ENCODE measurements at places on chromosomes 7 and 10.

DNA sequence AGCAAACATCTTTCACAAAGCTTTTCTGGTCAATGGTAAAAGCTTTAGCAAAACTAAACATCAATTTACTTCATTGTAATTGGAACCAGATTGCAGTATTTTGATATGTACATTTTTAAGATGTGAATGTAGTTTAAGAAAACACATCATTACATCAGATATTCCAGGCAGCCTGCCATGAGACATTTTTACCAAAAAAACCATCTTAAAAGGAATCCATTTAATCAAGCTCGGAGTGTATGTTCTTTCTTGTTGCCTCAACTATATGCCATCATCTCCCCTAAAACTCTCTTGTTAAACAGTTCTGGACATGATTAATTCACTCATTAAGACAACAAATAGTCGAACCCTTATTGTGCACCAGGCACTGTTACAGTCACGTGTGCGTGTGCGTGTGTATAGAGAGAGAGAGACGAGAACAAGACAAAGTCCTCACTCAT lies 97.5 kb downstream of the UBE2H start:
- DNase-seq, result no peak

GRCh38 chr7:81367326-81367931 lies 402.4 kb downstream of the HGF start:
- DNase-seq, result no peak

- DNase-seq, result no peak
These were observed 113.7 kb downstream of the LHPP start for GRCh38 chr10:124575107-124576035.

- DNase-seq, result peak; percentile 28
These were observed 42.5 kb upstream of the TMEM213 start for GRCh38 chr7:138755331-138755747.

- DNase-seq, result no peak
These were observed 4.9 kb downstream of the CDC123 start for GRCh38 chr10:12200850-12201249.

GRCh38 chr10:84493951-84494848 lies 165.8 kb downstream of the CCSER2 start:
- no peak for DNase-seq

DNA sequence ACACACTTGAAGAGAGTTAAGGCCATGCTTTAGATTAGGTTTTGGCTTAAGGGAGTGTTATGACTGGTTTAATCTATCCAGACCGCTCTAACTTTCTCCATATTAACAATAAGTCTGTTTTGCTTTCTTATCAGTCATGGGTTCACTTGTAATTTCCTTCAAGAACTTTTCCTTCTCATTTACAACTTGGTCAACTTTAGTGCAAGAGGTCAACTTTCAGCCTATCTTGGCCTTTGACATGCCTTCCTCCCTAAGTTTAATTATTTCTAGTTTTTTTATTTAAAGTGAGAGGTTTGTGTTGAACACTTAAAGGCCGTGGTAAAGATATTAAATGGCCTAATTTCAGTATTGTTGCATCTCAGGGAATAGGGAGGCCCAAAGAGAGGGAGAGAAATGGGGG lies 75.6 kb downstream of the MKLN1 start:
- DNase-seq, result no peak

DNA sequence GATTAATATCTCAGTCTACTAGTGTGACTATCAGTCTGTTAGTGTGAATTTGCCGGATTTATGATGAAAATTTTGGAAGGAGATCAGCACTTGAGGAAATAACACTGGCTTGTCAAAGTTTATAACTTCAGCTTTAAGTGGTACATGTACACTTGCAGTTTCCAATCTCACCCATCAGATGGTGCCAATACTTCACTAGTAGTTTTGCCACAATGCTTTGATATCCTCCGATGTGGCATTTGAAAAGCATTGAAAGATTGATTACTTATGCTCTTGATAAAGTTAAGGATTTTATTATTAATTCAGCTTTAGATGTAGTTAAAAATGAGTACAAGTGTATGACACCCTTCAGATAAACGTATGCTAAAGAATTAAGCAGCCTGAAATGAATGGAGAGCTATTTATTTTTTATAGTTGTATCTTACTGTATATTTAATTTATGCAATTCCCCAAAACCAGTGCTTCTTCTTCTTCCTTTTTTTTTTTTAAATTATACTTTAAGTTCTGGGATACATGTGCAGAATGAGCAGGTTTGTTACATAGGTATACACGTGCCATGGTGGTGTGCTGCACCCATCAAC lies 98.2 kb downstream of the ANLN start:
- peak; percentile 83 for DNase-seq

- no peak for DNase-seq
These were observed 544.5 kb downstream of the CALN1 start for GRCh38 chr7:71867626-71868025.

DNA sequence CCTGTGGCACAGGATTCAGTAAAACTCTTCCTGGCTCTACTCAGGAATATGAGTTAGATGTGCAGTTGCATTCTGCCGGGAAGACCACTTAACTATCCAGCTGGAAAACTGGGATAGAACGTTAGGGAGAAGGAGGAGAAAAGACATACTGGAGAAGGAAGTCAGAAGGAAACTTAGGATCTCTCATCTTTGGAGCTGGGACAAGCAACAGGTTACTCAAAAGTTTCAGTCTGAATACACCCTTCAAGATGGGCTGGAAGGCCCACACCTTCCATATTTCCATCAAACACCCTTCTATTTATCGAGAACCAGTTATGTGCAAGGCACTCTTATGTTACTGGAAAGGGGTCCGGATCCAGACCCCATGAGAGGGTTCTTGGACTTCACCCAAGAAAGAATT lies 440.4 kb upstream of the NRP1 start:
- no peak for DNase-seq

- DNase-seq, result no peak
These were observed 36.3 kb downstream of the DRGX start for GRCh38 chr10:49359349-49360270.

GRCh38 chr7:31096877-31097258 lies 44.8 kb downstream of the ADCYAP1R1 start:
- no peak for DNase-seq

DNA sequence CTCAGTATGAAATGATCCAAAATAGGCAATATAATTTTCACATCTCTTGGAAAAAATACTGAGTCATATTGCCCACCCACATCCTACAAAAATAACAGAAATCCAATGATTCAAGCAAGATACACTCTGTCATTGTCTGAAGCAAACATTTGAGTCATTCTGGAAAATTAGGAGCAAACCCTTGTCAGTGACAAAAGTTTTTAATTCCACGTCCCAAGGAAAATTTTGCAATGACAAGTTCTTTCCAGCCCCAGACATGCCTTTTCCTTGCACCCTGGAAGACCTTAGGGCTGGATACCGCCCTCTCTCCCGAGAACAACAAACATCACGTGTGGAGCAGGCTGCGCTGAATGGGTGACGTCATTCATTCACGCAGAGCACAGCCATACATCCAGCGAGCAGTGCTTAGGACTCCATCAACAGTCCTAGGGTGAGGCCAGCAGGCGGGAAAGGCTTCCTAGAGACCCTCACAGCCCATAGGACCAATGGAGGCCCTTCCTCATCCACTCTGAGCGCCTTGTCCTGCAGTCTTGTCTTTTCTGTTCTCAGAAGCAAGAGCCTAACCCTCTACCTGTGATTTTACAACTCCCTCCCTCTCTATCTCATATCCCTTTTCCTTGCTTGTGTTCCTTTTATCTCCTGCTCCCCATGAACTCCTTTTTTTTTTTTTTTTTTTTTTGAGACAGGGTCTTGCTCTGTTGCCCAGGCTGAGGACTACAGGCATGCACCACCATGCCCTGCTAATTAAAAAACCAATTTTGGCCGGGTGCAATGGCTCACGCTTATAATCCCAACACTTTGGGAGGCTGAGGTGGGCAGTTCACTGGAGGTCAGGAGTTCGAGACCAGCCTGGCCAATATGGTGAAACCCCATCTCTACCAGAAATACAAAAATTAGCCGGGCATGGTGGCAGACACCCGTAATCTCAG lies 23.5 kb upstream of the KDM7A start:
- no peak for DNase-seq

DNA sequence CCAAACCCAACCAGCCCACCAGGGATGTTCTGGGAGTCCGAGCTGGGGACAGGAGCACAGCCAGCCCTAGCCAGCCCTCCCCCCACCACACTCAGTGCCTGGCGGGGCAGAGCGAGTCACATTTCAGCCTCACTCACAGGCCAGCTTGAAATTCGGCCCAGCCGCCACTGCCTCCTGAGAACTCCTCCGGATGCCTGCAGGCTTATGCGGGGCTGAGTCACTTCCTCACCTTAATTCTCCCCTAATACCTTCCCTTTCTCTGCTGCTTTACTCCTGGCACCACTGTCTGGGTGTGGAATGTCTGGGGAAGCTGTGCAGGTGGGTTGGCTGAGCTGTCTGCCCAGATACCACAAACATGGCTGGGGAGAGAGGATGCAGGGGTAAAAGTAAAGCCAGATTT lies 22.6 kb upstream of the DLG5 start:
- DNase-seq, result peak; percentile 87

DNA sequence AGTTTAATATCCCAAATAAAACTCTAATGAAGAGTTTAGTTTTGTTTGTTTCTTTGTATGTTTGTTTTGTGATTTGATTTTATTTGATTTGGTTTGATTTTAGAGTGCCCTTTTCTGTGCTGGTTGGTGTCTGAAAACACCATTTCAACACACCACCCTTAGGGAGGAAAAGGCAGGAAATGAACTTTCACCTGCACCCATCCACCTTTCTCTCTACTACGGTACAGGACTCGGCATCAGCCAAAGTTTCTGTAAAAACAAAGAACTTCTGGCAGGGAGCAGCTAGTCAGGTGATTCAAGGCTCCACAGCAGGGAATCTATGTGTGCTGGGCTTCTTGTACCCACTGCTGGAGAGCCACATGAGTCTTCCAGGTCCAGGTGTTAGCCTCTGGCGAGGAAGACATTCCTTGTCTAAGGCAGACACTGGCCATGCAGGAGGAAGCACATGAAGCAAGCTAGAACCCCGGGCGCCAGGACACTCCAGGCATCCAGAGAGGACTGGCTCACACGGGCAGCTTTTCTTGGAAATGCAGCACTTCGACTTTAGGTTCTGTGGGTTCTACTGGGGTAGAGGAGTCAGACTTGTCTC lies 22.1 kb upstream of the STK17A start:
- DNase-seq, result no peak

- no peak for DNase-seq
These were observed 289.8 kb downstream of the GLRX3 start for GRCh38 chr10:130425881-130426435.

DNA sequence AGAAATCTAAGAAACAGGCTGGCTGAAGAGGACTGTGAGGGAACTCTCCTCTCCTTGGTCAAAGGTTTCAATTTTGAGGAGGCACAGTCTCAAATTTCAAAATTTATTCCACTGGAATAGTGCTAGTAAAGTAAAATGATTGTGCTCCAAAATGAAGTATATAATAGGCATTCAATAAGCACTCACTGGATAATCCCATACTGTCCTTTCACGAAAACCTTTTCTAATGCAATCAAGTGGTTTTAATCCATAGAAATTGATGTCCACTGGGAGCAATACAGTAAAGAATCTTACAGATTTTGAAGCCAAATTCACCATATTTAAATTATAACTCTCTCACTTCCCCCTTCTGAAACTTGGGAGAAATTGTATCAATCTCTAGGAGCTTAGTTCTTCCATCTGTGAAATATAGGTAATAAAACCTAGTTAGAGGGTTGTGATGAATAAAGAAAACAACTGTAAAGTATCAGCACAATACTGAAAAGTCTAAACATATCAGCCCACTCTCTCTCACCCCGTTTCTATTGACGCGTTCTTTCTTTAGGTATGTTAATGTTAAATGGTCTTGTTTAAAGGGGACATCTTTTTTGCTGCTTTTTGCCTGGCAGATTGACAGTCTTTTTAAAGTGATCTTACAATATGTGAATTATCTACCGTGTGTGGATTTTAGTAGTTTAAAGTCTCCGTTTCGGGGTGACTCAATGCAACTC lies 40.8 kb upstream of the LRRN3 start:
- DNase-seq, result no peak

- no peak for DNase-seq
These were observed 379.4 kb downstream of the GALNT17 start for GRCh38 chr7:71511361-71511807.

DNA sequence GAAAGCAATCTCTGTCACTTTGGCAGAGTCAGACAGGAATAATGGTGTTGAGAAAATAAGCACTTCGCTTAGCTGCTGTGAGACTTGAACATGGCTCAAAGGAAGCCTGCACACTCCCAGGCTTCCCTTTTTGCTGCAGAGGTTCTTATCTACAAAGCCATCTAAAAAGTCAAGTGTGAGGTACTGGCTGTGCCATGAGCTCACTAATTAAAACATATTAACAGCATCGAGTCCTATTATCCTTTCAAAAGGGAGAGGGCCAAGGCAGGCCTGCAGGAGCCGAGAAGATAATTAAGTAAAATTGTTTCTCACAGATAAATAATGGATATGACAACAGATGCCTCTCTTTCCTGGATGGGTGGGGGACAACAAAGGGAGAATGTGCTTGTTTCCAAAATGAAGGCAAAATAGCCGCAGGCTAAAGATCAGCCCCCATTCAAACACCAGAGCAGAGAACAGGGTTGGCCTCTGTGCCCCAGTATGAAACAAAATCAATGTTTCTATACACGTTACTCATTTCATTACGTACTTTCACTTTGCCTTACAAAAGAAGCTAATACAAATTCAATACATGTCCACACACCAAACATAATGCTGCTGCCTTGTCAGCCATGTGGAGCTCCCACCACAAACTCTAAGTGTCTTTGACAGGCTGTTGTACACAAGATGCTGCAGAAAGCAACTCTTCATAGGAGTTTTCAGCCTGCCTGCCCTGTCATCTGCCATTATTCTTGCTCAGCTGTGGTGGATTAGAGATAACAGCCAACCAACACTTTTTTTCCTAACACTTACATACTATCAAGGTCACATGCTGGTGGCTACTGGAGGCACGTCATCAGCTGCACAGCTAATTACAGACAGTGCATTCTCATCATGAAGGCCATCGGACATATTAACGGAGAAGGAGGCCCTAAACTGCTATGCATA lies 55.3 kb downstream of the ELAPOR2 start:
- DNase-seq, result no peak

- no peak for DNase-seq
These were observed 21.7 kb upstream of the PFKP start for GRCh38 chr10:3045471-3046209.

- no peak for DNase-seq
These were observed 44.4 kb upstream of the STRIP2 start for GRCh38 chr7:129389829-129390228.

DNA sequence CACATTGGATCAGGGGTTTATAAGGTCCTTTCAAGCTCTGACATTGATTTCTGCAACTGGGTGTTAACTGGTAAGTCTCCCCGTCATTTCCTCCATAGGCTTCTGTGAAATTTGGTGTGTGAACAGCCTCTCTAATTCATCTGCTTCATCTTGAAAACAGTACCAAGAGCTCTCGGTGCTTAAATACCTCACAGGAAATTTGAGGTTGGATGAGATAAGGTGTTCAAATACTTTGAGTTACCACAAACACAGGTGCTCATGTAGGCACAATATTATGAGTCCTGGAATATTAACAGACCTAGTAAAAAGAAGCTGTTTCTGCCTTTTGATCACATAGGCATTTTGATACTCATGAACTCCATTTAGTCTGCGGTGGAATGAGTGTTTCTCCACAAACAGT lies 85.2 kb downstream of the RTKN2 start:
- DNase-seq, result peak; percentile 19

Measured in SW480 (cell line).